ENCODE measurements at places on chromosomes 3 and 15.

GRCh38 chr3:131072845-131073244 lies 46.2 kb downstream of the NEK11 start:
- no peak for DNase-seq

DNA sequence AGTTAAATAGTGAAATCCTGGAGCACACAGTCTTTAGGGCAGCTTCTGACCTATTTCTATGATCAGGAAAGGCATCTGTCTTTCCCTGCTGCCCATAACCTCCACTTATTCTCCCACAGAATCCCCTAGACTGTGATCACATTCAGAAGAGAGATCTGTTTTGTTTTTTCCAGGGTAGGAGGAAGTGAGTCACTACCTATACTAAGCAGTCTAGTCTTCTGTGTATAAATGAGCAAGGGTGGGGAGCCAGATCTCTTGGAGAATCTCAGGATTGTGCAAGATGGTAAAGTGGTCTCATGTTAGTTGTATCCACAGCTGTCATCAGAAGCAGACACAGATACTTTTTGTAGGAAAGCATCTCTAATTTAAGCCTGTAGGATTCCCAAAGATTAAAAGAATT lies 11.8 kb upstream of the FBXO22 start:
- DNase-seq: no peak

- DNase-seq: no peak
These were observed 84.7 kb downstream of the LINGO1 start for GRCh38 chr15:77547801-77548588.

DNA sequence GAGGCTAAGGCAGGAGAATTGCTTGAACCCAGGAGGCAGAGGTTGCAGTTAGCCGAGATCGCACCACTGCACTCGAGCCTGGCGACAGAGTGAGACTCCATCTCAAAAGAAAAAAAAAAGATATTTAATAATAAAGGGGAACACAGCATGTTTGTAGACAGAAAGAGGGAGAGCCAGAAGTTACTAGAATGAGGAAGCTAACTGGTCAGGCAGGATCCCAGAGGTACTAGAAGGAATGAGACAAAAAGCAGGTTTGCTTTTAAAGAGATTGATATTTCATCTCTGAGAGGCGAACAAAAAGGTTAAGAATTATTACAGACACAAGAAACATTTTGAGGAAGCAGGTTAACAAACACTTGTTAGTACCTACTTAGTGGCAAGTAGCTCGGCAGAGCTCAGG lies 9.2 kb downstream of the CD200R1 start:
- DNase-seq: no peak

DNA sequence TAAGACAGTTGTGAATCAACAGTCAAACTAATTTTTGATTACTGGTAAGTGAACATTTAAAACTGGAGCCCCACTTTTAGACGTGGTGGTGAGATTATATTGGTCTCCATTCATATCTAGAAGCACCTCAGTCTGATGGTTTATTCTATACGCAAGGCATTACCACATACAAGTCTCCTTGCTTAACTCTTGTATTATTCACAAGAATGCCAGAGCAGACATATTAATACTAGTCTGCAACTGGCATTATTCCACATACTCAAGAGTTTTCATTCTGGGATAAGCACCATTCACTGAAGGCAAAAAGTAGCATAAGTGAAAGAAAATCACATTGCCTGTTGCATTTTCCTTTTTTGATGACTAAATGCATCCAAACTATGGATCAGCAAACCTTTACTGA lies 36.9 kb upstream of the MEIS2 start:
- DNase-seq: no peak

DNA sequence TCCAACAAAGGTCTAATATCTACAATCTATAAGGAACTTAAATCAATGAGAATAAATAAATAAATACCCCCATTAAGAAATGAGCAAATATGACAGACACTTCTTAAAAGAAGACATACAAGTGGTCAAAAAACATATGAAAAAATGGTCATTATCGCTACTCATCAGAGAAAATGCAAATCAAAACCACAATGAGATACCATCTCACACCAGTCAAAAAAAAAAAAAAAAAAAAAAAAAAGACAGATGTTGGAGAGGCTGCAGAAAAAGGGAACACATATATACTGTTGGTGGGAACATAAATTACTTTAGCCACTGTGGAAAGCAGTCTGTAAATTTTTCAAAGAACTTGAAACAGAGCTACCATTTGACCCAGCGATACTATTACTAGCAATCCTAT lies 31.6 kb upstream of the OR5H6 start:
- no peak for DNase-seq

GRCh38 chr15:39465843-39466749 lies 114.8 kb upstream of the THBS1 start:
- no peak for DNase-seq

DNA sequence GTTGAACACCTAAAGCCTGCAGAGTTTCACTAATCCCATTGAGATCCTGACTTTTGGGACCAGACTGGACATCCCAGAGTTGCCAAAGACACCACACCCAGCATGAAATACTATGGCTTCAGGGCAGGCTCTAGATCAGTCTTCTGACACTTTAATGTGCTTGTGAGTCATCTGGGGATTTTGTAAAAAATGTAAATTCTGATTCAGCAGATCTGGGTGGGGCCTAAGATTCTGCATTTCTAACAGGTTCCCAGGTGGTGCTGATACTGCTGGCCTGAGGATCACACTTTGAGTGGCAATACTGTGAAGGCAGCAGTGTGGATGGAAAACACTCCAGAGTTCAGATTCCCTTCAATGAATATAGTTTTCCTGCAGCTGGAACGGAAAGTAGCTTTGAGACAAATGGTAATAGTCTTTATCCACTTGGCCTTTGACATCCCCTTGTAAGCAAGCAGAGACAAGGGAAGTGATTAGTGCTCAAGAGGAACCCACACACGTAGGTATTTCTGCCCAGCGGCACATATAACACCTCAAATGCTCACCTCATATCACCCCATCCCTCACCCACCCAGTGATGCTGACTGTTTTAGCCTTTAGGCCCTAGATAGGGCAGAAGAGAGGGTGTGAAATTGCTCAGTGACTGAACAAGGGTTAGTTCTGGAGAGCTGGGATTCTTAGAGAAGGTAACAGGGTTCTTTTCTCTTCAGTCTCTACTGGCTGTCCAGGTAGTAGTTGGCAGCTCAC lies 51.5 kb upstream of the GSK3B start:
- peak; percentile 20 for DNase-seq

- DNase-seq: peak; percentile 47
These were observed 7.3 kb downstream of the ARL6IP5 start for GRCh38 chr3:69092030-69092516.

DNA sequence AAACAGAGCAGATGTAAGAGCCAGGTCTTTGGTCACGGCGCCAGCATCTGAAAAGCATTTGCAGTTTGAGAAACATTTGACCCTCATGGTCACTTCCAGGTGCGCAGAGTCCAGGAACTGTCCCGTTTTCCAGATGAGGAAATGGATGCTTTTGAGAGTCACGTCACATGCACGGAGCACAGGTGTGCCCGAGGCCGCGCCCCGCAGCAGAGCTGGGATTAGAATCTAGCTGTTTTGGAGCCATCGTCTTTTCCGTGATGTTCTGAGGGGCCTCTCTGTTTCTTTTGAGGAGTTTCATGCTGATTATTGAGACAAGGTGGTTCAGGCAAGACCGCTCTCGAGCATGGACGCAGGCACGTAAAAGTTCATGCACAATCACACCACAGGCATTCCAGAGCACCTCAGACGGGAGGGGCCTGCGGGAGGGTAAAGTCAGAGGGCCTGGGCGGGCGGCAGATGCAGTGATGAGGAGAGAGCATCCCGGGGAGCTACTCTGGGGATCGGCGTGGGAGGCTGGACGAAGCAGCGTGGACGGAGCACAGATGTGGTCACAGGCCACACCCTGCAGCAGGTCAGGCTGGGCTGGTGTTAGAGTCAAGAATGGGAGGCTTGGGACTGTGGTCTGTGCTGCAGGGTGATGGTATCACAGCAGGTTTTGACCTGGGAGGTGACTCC lies 139.2 kb upstream of the MEF2A start:
- no peak for DNase-seq

GRCh38 chr15:40942337-40942854 lies 10.9 kb upstream of the CHAC1 start:
- DNase-seq: no peak

Measured in MM.1S (cell line).